ENCODE measurements at places on chromosomes 12 and 14.

DNA sequence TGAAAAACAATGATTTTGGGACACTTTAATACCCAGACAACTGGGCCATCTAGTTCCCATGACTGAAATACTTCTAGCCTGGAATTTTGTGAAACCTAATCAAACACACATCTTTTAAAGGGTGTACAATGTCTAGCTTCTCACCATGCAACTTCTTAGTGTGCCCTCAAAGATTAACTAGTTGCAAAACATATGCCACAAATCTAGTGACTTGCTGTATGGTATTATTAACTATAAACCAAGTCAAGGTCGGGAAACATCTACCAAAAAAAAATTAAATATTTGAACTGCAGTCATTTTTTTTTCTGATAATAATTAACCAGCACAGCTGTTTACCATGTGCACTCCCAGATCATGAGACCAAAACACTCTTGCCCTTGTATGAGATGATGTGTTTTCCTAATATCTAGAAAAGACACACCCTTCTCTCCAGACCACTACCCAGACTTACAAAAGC lies 171.8 kb upstream of the FOXN3 start:
- no peak for DNase-seq

DNA sequence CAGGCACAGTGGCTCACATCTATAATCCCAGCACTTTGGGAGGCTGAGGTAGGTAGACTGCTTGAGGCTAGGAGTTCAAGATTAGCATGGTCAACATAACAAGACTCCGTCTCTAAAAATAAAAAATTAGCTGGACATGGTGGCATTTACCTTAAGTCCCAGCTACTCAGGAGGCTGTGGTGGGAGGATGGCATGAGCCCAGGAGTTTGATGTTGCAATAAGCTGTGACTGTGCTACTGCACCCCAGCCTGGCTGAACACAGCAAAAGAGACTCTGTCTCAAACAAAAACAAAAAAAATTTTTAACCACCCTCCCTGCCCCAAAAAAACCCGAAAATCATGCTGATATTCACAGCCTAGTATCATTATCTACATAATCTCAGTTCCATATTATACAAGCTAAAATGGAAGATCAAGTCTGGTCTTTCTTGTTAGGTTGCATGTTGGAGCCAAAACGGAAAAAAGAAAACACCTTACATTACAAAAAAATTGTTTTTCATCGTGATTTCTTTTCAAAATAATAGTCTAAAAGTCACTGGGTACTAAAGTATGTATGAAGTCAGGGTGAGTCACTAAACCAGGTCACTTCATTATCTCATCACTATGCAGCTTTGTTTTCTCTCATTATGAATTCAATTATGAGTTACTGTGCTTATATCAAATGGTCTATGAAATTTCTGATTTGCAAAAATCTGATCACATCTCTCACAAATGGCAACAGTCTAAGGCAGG lies 13.8 kb downstream of the GXYLT1 start:
- DNase-seq, result no peak

DNA sequence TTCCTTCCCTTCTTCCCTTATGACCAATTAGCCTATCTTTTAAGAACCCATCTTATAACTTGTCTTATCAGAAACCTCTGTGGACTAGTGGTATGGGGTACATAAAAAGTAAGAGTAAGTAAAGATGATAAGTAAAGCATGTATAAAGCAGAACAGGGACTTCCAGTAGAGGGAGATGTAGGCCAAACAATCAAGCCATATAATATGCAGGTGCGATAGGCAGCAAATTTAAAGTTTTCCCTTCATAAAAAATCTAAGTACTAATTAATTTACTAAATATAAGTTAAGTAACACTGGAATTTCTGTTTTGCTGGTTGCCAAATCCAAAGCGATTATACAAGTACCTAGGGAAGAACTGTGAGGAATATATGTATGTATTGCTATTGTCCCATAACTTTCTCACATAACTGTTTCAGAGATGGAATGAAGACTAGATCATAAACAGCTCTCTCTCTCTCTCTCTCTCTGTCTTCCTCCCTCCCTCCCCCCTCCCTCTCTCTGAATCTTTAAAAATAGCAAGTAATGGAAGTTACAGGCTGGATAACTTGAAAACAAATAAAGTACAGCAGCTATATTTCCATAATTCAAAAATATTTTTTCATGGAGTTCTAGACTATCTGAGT lies 25.7 kb downstream of the METTL25 start:
- no peak for DNase-seq

DNA sequence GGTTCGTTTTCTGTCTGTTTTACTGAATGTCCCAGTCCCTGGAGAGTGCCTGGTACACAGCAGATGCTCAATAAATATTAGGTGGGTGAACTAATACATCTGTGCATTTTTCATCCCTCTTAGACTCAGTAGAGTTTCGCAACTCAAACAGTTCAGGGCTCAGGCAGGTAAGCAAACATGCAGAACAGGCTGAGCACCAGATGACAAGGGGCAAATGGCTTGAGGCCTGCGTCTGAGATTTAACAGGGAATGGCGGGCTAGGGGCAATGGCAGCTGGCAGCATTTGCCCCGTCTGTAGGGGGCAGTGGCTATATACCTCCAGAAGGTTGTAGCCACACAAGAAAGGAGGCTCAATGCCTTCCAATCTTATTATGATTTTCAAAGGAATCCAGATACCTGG lies 8.6 kb upstream of the RAN start:
- DNase-seq, result no peak

DNA sequence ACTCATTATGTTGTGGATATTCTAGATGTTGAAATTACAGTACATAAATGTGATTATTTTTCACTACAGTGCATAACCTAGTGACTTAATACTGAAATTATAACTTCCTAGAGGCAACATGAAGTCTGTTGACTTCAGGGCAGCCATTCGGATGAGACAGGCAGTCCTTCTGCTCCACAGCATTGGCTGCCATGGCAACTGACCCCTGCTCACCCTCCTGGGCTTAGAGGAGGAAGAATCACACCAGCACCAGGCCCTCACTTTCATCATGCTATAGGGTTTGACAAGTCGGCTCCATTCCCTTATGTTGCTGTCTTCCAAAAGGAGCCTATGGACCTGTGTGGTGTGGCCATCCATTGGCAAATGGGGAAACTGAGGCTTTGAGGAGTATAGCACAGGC lies 233.5 kb upstream of the TMEM132C start:
- DNase-seq, result no peak

- no peak for DNase-seq
Measured at GRCh38 chr12:77932216-77932615, 101.5 kb downstream of the NAV3 start.

GRCh38 chr14:104678346-104678745 lies 11.1 kb upstream of the INF2 start:
- DNase-seq, result peak; percentile 60

- DNase-seq, result no peak
Measured at GRCh38 chr14:35879151-35879648, 53.1 kb downstream of the BRMS1L start.

DNA sequence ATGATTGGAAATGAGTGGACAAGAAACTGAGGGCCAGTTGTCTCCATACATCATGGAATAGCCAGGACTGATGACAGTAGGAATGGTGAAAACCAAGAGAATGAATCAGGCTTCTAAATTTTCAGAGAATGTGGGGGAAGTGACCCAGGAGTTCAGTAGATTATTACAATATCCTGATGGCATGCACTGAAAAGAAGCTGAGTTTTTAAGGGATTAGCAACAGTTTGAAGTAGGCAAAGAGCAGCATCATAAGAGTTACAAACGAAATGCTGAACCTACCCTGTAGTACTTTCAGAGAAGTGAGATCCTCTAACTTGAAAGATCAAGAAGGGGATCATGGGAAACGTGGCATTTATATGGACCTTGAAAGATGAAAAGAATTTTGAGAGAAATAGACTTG lies 13.2 kb downstream of the SLC2A14 start:
- DNase-seq, result no peak

DNA sequence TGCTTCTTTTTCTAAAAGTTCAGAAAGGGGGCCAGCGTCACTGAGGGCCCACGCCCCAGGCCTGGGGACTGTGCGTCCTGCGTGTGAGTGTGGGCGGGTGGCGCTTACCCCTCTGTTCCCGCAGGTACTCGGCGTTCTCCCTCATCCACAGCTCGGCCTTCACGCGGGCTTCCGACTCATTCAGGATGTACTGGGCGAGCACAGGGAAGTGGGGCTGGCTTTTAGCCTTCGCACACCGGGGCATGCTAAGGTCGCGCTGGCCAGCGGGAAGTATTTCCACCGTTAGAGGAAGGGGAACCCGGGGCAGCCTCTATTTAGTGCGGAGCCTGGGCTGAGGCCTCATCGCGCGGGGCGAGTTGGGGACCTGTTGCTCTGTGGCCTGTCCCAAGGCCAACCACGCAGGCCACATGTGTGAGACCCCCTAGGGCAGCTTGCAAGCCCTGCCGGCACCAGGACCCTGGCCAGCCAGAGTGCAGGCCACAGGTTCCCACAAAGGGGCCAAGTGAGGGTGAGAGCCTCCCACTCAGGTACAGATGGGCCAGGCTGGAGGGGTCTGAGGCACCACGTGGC lies 29.2 kb upstream of the BTBD6 start:
- DNase-seq, result no peak

DNA sequence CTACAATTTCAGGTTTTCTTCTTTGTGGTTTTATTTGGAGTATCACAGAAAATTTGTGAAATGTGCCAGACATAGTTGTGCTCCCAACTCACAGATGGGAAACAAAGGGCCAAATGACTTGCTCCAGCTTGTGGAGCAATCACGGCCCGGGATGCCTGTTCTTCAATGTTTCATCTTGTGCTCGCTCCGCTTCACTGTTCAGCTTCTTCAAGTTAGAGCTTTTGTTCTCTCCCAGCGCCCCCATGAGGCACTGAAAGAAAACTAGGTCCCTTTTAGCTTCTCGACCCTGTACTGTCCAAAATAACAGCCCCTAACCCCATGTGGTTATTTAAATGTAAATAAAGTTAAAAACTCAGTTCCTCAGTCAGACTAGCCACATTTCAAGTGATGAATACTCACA lies 187.9 kb upstream of the STXBP6 start:
- DNase-seq, result peak; percentile 35

GRCh38 chr14:42174357-42174756 lies 567.7 kb downstream of the LRFN5 start:
- DNase-seq, result peak; percentile 91

- DNase-seq, result no peak
Measured at GRCh38 chr12:94110258-94110657, 38.1 kb upstream of the PLXNC1 start.

GRCh38 chr14:54001189-54001878 lies 44.7 kb upstream of the BMP4 start:
- no peak for DNase-seq

GRCh38 chr14:65250162-65250495 lies 147.8 kb upstream of the MAX start:
- DNase-seq, result no peak

DNA sequence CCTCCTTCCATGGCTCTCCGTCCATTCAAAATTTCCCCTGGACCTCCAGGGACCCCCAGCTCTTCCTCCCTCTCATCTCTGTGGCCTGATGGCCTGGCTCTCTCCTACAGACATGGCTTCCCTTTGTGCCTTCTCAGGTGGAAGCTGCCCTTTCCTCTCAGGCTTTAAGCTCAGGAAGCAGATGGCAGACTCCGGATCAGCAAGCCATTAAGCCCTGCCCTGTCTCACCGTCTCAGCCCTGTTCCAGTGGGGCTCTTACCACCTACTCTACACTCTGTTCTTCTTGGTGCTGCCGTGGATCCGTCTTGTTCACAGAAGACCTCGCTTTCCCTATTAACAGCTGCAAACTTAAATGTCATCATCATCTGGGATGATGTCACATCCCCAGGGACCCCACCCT lies 33.1 kb downstream of the NPC2 start:
- DNase-seq, result no peak

GRCh38 chr12:62711631-62712241 lies 223.2 kb downstream of the PPM1H start:
- DNase-seq, result no peak

- no peak for DNase-seq
Measured at GRCh38 chr12:131711551-131712205, 788 bp downstream of the SFSWAP start.

GRCh38 chr12:62805517-62805916 lies 129.4 kb downstream of the PPM1H start:
- DNase-seq, result no peak

- DNase-seq, result no peak
Measured at GRCh38 chr14:102751088-102751487, 26.2 kb upstream of the TRAF3 start.

- no peak for DNase-seq
Measured at GRCh38 chr14:29643433-29644211, 284.0 kb downstream of the PRKD1 start.

GRCh38 chr12:33752854-33753253 lies 269.4 kb upstream of the ALG10 start:
- DNase-seq, result no peak

DNA sequence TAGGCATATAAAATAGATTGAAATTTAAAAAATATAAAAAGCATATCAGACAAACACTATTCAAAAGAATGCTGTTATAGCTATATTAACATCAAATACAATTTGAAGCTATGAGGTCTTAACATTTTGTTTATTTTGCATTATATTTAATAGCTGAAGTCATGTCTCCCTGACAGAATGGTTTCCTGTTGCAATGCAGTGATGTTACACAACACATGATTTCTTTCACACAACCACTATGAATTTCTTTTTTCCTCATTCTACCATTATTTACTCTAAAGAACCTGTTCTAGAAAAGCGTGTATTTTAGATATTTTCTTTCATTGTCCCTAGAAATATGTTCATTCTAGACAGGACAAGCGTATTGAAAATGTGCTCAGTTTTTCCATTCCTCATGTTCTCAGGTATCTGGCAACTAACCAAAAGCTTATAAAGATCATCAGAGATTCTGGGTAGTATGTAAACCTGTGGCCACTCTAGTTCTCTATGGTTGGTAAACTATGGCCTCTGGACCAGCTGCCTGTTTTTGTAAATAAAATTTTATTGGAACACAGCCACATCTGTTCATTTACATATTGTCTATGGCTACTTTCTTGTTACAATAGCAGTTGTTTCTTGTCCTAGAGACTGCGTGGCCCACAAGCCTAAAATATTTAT lies 183.8 kb downstream of the FOXA1 start:
- no peak for DNase-seq

DNA sequence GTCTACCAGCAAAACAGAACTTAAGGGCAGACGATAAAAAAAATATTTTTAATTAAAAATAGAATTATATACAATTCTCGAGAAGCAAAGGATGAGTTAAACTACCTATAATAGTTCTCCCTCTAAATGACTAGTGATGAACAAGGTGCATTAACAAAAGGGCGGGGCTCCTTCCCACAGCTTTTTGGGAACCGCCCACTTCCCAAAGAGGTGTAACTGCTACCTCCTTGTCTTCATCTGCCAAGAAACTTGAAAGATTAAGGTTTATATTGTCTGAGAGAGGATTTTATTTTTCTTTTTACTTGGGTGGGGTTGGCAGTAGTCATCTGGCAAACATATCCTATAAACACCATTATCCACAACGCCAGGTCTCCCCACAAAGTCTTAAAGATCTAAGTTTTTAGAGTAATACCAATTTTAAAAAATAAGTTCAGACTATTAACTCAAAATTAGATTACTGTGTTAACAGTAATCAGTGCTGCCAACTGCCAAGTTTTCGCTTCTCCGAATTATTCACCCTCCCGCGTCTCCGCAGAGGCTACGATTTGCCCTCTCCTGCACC lies 938 bp downstream of the RALGAPA1 start:
- no peak for DNase-seq

GRCh38 chr14:89988787-89989186 lies 33.1 kb downstream of the TDP1 start:
- DNase-seq, result no peak

Data from NCI-H2107 (cell line).